ENCODE measurements at places on chromosomes 11 and 22.

GRCh38 chr11:2791139-2791520 is 91.3 kb upstream of the KCNQ1OT1 start:
- no peak for DNase-seq

DNA sequence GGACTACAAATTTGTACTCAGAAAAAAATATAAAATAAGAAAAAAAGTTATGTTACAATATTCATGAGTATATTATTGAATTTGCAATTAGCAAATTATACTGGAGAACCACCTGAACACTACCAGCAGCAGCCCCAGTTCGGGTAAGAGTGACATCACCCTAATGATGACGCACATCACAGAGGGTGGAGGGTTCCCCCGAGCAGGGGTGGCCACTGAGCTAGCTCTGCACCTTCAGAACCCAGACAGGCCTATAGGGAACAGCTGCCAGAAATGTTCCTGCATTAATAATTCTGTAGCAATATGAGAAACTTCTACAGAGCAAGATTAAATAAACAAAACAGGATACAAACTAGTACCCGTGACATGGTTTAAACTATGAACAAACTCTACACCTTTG is 17.5 kb upstream of the ARAP1 start:
- no peak for DNase-seq

DNA sequence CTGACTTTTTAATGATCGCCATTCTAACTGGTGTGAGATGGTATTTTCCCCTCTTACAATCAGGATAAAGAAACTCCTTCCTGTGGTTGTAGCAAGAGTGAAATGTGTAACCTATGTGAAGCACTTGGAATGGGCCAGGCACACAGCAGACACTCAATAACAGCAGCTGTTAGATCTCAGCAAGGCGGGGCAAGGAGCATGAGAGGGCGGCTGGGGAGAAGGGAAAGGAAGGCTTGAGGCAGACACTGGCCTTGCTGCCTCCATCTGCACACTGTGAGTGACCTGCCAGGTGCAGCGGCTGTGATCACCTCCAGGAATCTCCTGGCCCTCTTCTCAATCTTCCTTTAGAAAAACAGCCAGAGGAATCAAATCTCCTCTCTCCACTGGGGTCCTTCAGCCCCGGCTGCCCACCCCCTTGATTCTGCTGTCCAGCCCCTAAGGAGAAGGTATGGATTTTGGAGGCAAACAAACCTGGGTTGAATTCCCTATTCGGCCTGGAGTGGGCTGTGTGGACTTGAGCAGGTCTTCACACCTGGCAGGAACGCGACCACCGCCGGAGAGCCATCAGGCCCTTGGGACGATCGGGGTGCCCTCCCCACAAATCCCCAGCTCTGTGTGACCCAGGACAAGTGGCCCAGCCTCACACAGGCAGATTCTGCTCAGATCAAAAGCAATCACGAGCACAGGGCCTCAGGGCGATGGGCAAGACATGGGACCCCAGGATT is 49.0 kb downstream of the RPUSD4 start:
- DNase-seq = no peak

- DNase-seq = no peak
These were observed 46.4 kb downstream of the TPBGL start for GRCh38 chr11:75286826-75287465.

DNA sequence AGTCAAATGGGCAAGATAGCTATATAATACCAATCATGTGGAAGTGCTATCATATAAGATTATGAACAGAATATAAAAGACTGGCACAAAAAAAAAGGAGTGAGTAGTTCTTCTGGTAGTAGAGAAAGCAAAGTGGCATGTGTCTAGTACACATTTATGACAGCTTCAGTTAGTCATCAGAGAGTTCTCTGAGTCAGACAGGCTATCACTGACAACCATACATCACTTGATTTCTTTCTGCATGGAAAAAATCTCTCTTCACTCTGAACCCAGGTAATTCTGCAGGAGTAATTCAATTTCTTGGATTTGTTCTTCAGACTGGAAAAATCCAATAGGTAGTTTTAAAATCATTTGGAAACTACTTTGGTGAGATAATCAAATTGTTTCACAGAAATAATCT is 286.8 kb upstream of the ANO3 start:
- no peak for DNase-seq

DNA sequence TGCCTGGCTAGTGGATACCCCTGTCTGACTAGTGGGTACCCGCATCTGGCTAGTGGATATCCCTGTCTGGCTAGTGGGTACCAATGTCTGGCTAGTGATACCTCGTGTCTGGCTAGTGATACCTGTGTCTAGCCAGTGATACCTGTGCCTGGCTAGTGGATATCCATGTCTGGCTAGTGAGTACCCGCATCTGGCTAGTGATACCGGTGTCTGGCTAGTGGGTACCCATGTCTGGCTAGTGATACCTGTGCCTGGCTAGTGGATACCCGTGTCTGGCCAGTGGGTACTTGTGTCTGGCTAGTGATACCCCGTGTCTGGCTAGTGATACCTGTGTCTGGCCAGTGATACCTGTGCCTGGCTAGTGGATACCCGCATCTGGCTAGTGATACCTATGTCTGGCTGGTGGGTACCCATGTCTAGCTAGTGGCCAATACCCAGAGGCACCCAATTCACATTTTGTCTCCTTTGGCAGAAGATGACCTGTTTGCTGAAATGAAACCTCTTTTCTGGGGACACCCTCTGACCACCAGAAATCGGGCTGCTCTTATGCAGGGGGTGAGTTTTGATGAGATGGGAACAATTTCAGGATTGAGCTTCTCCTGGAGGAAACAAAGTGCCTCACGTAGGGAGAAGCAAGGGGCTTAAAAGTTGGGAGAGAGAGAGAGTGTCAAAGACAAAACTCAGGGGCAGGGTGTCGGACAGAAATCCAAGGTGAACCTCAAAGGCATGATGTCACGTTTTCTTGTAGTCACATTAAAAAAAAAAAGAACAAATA is 63.4 kb downstream of the SMIM38 start:
- DNase-seq = no peak

DNA sequence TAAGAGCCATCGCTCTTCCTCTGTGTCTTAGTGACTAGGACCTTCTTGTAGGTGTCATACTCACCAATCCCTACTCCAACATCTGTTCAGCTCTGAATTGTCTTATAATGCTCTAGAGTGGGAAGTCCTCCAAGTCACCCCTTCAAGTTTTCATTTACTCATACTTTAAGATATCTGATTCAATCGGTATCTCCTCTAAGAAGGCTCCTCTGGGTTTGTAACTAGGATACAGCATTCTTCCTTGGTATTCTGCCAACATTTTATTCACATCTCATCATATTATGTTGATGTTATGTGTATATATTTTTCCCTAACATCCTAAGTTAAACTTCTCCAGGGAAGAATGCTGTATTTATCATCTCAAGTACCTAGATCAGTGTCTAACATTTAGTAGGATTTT is 662.1 kb downstream of the NTM start:
- DNase-seq = no peak

GRCh38 chr22:45743687-45744086 is 72.1 kb downstream of the ATXN10 start:
- DNase-seq = no peak

- no peak for DNase-seq
These were observed 2.2 kb upstream of the TUT1 start for GRCh38 chr11:62593434-62594044.

DNA sequence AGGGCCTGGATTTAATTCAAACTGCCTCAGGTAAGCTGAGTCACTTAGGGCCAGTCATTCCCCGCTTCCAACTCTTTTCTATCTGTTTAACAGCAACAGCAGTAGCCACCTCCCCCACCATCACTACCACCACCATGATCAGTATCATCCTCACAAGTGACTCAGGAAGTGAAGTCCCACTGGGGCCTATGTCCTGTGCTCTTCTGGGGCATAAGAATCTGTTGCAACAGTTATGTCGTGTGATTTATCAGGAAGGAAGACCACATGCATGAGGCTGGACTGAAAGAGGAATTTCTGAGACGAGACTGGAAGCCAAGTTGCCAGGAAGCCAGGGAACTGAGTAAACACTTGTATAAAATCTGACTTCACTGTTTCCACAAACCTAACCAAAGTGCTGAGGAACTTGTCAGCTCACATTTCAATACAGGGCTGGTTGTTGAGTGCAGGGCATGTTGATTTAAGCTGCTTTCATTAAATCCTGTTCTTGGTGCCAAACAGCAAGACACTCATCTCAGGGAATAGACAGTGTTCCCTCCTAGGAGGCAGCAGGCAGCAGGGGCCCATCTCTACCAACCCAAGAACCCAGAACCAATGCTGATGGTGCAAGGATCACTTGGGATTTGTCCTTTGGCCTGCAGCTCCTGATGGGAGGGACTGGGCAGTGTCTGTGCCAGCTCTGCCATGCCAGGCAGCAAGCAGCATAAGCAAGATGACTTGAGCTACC is 226.7 kb upstream of the NARS2 start:
- no peak for DNase-seq

DNA sequence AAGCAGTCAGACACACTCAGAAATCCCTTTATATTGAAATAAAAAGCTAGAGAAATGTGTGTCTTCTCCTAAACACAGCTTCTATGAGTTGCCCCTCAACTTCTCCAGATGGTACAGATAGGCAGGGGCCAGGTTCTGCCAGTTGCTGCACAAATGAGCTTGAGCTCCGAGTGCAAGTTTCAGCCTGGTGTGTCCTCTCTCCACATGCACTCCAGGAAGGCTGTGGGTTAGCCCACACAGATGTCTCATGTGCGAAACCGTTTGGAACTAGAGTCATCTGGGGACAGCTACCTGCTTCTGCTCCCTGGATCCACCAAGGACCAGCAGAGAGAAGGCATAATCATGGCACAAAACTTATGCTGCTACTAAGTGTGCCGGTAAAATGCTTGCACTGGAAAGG is 812.6 kb downstream of the OPCML start:
- no peak for DNase-seq

DNA sequence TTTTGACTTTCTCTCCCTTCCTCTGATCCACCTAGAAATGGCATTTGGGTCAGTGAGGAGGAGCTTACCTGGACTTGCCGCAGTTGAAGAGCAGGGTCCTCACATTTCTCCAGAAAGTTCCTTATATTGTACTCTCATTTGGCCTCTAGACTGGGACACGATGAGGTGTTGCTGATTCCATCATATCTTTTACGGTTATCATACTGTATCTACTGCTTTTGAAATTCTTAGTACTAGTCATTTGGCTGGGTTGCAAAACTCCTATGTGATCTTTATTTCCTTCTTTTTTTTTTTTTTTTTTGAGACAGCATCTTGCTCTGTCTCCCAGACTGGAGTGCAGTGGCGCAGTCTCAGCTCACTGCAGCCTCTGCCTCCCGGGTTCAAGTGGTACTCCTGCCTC is 58.7 kb upstream of the FAM181B start:
- DNase-seq = no peak

DNA sequence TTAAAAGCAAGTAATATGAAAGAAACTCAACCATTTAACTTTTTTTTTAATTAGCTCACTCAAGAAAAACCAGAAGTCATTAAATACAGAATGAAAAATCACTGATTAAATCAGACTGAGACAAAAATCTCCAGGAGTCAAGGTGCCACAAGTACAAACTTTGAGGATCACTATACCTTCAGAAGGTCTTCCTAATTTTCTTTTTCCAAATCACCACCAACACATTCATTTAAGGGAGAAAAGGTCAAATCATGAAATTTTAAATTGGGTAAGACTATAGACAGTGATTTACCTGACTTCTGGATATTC is 32.3 kb downstream of the PITPNB start:
- DNase-seq = no peak

DNA sequence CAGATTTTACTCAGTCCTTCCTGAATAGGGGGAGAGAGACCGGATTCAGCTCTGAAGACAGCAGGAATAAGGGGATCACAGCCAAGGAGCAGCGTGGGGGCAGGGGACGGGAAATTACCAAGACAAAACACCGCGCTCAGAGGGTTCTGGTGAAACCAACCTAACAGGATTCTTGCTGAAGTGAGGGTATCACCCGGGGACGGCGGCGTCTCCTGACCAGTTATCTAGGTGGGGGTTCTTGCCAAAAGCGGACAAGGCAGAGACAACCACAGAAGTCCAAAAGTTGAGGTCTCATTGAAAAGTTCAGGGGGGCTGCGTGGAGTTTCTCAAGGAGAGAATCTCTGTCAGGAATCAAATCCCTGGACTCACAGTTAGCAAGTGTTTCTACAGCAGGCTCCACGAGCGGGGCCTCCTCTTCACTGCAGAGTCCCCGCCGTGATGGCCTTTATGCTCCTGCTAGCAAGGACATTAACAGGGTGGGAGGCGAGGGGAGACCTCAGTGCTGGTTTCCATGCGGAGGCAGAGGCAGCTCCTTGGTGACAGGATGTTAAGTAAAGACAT is 291.0 kb downstream of the BRD1 start:
- no peak for DNase-seq

DNA sequence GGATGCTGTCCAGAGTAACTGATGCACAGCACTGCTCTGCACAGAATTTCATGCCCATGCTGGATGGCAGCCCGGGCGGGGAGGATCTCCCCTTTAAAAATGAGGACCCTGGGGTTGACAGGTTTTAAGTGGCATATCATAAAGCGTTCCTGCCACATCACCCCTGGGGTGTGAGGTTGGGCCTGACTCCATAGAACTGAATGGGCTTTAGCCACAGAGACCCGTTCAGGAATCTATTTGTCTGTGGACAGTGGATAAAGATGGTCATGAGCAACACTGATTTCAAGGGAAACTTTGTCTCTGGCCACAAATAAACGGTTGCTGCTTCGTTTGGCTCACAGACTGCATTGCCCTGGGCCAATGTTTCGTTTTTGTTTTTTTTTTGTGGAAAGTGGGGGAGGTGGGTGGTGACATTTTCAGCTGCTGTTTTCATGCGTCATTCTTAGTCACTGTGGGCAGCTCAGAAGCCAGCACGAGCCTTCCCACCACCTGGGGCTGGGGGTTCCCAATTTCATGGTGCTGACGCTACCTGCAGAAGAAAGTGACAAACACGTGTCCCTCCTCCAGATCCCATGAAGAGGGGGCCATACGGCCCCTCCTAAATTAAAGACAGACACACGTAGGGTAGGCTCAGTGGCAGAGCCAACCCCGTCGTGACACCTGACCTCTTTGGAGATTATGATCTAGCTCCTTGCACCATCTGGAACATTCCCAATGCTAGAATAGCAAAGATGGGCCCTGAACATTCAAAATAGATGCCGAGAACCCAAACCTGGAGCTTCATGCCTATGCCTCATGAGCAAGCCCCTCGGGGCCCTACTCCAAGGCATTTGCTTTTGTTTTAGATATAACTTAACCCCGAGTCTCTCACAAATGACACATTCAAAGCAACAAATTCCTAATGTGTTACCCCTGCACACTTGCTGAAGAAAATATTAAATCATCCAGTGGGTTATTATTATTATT is 54.8 kb upstream of the PHF21B start:
- no peak for DNase-seq

GRCh38 chr11:91742155-91742554 is 482.5 kb upstream of the FAT3 start:
- no peak for DNase-seq

- DNase-seq = no peak
These were observed 99.9 kb downstream of the CHST1 start for GRCh38 chr11:45565446-45565988.

DNA sequence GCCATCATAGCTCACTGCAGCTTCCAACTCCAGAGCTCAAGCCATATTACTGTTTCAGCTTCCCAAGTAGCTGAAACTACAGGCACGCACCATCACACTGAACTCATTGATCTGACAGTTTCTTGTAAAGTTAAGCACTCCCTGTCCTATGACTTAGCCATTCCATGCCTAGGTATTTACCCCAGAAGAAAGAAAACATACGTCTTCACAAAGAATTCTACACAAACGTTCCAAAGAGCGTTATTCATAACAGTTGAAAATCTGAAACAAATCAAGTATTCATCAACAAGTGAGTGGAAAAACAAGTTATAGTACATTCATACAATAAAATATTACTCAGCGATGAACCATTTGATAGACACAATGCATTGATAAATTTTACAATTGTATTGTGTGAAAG is 7.8 kb upstream of the NLRP10 start:
- no peak for DNase-seq

GRCh38 chr11:46112961-46113607 is 8.2 kb downstream of the PHF21A start:
- DNase-seq = no peak
